ENCODE measurements at places on chromosomes 4 and X. TPM values are rescaled to one million over a fixed set of nuclear protein-coding genes. Genes with fewer than 3 reads are reported as not detected.

The C1GALT1C1 gene
- total RNA-seq, result 26.8 TPM

The SCML2 gene
- 0.81 TPM for total RNA-seq

The ADH6 gene
- total RNA-seq, result not detected

The GCNA gene
- 5.1 TPM for total RNA-seq

The TLR10 gene
- total RNA-seq, result 0.28 TPM

The ZRSR2 gene
- total RNA-seq, result 6.4 TPM

The CPLX1 gene
- total RNA-seq, result 0.85 TPM

The ABLIM2 gene
- total RNA-seq, result 28.6 TPM

The UGT8 gene
- total RNA-seq, result 2.3 TPM

The ZNF330 gene
- total RNA-seq, result 32.2 TPM

Data from thoracic aorta (tissue), 2 donors.